ENCODE measurements at places on chromosomes 11 and 22. TPM values are rescaled to one million over a fixed set of nuclear protein-coding genes. Genes with fewer than 3 reads are reported as not detected.
A peak's percentile ranks its signal among the peaks of the same experiment; 100 is the strongest.

DNA sequence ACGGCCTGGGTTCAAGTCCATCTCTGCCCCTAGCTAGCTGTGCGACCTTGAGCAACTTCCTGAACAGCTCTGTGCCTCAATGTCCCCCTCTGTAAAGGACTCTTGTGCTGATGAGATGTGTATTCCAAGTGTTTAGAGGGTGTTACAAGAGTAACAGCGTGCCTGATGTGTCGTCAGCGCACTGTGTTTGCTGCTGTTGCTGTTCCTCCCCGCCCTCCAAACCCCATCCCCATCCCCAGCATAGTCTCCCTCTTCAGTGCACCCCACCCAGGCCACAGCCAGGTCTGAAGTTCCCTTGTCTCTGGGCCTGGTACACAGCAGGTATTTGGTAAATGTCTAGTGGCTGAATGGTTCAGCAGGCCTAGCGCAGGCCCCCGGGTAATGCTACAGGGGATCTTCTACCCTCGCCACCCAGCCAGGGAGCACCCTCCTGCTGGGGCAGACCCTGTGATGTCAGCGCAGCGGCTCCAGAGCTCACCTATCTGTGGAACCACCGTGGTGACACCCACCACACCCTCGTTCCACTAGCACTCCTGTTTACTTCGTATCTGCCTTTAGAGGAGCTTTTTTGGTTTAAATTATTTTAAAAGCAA is 10.3 kb downstream of the CBX7 start:
- H3K27ac ChIP-seq = no peak overlapping the region
- H3K27me3 ChIP-seq = no peaks in the 10 kb centered on the region
- DNase-seq = no peak

DNA sequence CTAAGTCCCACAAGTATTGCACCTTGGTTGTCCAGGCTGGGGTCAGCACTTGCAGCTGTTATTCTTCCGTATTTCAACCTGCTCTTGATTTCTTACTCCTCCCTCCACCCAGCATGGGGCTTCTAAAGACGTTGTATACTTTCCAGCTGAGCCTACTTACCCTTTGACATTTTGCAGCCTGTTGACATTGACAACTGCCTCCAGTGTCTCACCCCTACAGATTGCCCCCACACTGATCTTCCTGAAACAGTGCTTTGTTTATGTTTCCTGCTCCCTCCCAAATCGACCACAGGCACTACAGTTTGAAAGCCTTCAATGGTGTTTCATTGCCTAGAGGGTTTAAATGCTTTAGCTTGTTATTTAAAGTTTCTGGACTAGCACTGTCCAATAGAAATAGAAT is 56.6 kb downstream of the FAM83F start:
- peaks cover 16% of the 10 kb centered on the region for H3K4me1 ChIP-seq
- H3K36me3 ChIP-seq = no peaks in the 10 kb centered on the region
- no peak overlapping the region for H3K27ac ChIP-seq
- no peaks in the 10 kb centered on the region for H3K27me3 ChIP-seq

DNA sequence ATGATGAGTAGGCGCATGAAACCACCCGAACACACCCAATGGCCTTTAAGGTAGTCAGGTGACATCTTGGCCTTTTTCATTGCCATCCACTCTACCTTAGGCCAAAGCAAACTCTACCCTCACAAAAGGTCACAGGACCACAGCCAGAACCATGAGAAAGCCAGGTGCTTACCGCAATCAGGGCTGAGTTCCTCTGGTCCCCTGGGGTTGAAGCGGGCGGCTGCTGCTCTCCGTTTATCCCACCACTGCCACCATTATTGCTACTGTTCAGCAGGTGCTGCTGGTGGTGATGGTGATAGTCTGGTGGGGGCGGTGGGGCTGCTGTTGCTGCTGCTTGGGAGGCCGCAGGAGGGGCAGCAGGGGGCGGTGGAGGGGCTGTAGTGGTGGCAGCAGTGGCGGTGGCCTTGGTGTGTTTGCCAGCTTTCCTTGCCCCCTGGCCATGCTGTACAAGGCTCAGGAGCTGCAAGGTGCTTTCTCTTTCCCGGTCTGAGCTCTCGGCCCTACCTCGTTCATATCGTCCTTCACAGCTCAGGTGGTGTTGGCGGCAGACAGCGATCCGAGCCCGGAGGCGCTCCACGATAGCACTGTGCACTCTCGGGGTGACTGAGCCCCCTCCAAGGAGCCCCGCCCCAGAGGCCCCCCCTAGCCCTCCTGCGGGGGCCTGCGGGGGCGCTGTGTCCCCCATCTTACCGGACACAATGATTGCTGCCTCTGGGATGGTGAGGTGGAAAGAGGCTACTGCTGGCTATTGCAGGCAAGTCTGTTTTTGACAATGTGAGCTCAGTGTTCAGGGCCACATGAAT is 1.6 kb downstream of the MAML2 start:
- peaks cover 54% of the 10 kb centered on the region for H3K4me1 ChIP-seq
- DNase-seq = no peak
- peak overlapping the region; percentile 80 for H3K27ac ChIP-seq
- peak overlapping the region; percentile 63 for H3K4me3 ChIP-seq

DNA sequence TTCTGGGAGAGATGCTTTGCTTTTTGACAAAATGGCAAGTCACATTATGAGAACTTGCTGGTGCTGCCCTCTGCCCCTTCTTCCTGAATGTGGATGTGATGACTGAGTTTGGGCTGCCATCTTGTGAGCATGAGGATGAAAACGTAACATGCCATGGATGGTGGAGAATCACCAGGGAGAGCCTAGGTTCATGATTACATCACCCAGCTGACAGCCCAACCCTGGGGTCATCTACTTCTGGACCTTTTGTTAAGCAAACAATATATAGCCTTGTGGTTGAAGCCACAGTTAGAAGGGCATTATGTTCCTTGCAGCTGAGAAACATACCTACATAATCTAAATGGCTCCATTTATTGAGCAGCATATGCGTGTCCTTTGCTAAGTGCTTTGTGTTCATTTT is 321.5 kb downstream of the KIRREL3 start:
- no peaks in the 10 kb centered on the region for H3K36me3 ChIP-seq
- peaks cover 7% of the 10 kb centered on the region for H3K27me3 ChIP-seq
- H3K4me3 ChIP-seq = no peak overlapping the region
- H3K27ac ChIP-seq = no peak overlapping the region

MYO18B gene
- total RNA-seq = 1.2 TPM

STK33 gene
- not detected for total RNA-seq

SMC1B gene
- total RNA-seq = not detected

Measured in suprapubic skin (tissue), 4 donors.